ENCODE measurements at places on chromosomes 16 and 17. TPM values are rescaled to one million over a fixed set of nuclear protein-coding genes. Genes with fewer than 3 reads are reported as not detected.

C17orf50 gene
- total RNA-seq = not detected

DYNLRB2 gene
- not detected for total RNA-seq

OTOP2 gene
- total RNA-seq = not detected

DBNDD1 gene
- total RNA-seq = 3.5 TPM

TMEM170A gene
- total RNA-seq = 22.0 TPM

ZACN gene
- total RNA-seq = not detected

CHAD gene
- total RNA-seq = not detected

SPIRE2 gene
- total RNA-seq = 1.4 TPM

C16orf92 gene
- not detected for total RNA-seq

SCN4A gene
- total RNA-seq = not detected

SPATA22 gene
- total RNA-seq = not detected

SLC5A2 gene
- not detected for total RNA-seq

CDH3 gene
- 0.14 TPM for total RNA-seq

AIPL1 gene
- not detected for total RNA-seq

SLC5A11 gene
- total RNA-seq = not detected

CFAP97D1 gene
- not detected for total RNA-seq

RILP gene
- 3.9 TPM for total RNA-seq

FBXL16 gene
- total RNA-seq = 0.28 TPM

GSG1L gene
- not detected for total RNA-seq

ESRP2 gene
- under 0.01 TPM for total RNA-seq

RASL10B gene
- 7.4 TPM for total RNA-seq

CCL15 gene
- total RNA-seq = not detected

FOXC2 gene
- 4.4 TPM for total RNA-seq

CACNG1 gene
- not detected for total RNA-seq

ZNF205 gene
- 14.9 TPM for total RNA-seq

MYOCD gene
- 5.2 TPM for total RNA-seq

ZPBP2 gene
- total RNA-seq = not detected

KCNH4 gene
- total RNA-seq = not detected

SLC12A3 gene
- total RNA-seq = not detected

TPSAB1 gene
- total RNA-seq = not detected

Data from smooth muscle cell of the umbilical artery (primary cell).